ENCODE measurements at places on chromosomes 3 and 15.

DNA sequence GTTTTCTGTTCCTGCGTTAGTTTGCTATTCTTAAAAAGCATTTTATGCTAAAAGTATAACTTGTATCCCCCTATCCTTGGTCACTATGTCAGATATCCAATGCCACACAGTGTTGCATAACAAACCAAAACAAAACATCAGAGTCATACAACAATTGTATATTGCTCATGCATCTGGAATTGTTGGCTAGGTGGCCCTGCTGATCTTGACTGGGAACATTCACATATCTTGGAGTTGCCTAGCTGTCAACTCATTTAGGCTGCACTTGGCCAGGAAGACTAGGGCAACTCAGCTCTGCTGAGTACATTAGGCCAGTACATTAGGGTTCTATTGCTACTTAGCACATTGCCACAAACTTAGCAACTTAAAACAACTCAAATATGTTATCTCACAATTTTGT, 706.5 kb upstream of the UBE2E2 start:
- DNase-seq: no peak

GRCh38 chr3:18446149-18446825, 21.1 kb upstream of the SATB1 start:
- DNase-seq: no peak

DNA sequence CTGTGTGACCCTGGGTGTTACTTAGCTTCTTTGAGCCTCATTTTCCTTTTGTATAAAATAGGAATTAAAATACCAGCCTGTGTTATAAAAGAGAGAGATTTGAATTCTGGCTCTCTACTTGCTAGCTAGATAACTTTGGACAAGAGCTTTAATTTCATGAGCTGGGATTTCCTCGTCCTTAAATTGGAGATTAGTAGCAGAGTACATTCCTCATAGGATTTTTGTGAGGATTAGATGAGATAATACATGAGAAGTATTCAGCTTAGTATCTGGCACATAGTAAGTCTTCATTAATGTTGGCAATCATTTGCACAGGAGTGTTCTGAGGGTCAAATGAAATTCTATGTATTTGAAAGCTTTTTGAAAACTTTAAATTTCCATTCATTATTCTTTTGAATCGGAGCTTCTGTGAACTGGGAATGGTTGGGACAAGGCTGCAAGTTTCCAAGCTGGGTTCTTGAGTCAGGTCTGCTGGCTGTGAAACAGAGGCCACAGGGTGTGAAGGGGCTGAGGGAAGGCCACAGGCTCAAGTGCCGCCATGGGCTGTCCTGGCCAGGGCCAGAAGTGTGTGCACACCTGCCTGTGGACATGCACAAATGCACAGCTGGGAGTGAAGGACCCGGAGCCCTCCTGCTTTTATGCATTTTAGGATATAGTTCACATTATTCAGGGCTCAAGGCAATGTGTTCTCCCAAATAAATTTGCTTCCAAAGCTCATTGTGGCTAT, 17.2 kb downstream of the ALPK3 start:
- no peak for DNase-seq

- no peak for DNase-seq
Measured at GRCh38 chr3:161401389-161401788, 30.1 kb upstream of the SPTSSB start.

GRCh38 chr3:129224984-129225393, 24.4 kb upstream of the COPG1 start:
- peak; percentile 82 for DNase-seq

- no peak for DNase-seq
Measured at GRCh38 chr3:59572106-59572505, 522.3 kb upstream of the CFAP20DC start.

DNA sequence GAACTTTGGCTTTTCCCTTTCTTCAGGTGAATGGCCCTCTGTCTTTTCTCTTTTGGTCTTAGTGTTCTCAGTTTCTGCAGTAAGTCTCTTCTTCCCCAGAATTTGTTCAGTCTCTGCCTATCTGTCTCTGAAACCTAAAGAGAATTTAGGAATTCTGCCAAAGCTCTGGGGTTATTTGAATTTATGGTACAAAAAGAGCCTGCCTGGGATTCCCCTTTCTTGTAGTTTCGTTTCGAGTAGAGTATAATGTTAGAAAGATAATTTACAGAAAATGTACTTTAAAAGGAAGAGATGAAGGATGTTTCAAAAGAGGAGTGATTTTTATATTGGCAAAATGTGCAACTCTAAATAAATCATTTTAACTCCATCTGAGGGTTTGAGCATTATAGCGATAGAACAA, 247.4 kb upstream of the SATB1 start:
- DNase-seq: no peak

DNA sequence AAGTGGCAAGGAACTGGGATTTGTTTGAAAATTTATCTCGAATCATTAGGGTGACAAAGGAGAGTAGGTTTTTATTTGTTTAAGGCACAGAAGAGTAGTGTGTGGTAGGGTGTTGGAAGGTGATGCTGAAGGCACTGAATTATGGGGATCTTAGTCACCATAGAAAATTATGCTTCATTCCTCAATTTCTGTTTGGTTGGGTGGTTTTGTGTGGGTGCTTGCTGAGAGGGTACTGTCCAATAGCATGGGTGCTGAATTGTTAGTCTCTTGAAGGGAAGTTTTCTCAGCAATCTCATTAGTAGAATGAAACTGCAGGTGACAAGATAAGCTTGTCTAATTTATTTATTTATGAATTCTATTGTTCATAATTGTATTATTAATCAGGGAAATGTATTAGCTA, 610.9 kb downstream of the AGBL1 start:
- no peak for DNase-seq

GRCh38 chr3:107581230-107581629, 58.5 kb downstream of the BBX start:
- no peak for DNase-seq

Data from femur (tissue), 1 donor.